RKO (cell line): ENCODE measurements at places on chromosomes 16 and 17.

DNA sequence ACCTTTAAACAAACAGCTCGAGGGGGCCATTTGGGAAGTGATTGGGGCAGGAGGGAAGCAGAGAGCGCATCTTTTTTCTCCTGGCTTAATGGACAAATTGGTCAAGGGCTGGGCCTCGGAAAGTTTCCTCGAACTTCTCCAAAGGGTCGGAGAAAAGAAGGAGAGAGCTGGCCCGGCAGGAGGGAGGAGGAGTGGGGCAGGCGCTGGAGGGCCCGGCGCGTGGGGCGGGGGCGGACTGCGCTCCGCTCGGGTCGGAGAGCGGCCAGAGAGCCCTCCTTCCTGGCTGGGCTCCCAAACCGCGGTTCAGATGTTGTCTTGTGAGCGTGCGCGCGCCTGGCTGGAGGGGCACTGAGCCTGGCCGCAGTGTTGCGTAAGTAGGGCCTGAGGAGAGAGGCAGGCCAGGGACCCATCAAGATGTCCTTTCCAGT, 1.2 kb downstream of the MMP2 start:
- DNase-seq = no peak

DNA sequence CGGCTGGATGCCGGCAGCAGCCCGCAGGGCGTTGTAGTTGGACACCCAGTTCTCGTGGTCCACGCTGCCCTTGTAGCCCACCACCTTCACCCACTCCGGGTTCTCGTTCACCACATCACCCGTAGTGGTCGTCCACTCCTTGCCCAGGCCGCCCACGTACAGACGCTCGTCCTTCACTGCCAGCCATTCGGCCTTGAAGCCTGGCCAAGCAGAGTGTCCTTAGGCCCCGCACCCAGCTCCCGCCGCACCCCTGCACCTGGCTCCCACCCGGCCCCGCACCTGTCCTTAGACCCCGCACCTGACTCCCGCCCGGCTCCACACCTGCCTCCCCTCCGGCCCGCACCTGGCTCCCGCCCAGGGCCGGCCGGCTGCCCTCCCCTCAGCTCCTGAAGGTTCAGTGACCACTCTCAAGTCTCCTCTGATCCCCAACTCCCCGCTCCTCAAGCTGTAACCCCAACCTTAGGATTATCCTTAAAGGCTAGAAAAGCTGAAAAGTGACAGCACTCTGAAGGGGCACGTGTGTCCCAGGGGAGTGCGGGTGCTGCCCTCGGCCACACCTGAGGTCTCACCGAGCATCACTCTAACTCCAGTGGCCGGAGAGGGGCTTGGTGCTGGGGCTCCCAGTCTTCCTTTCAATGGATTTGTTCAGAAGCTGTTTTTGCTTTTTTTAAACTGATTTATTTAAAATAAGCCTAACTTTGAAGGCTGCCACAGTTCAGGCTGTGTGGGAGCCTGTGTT, 14.4 kb downstream of the CANT1 start:
- no peak for DNase-seq

- DNase-seq = no peak
Measured at GRCh38 chr17:43352579-43353331, 46.0 kb upstream of the ARL4D start.

GRCh38 chr17:40086150-40087044, 14.0 kb downstream of the NR1D1 start:
- no peak for DNase-seq

GRCh38 chr17:8192070-8192815, 2.3 kb upstream of the BORCS6 start:
- DNase-seq = peak; percentile 85

GRCh38 chr17:4973256-4974114, 5.9 kb upstream of the SPAG7 start:
- DNase-seq = no peak

DNA sequence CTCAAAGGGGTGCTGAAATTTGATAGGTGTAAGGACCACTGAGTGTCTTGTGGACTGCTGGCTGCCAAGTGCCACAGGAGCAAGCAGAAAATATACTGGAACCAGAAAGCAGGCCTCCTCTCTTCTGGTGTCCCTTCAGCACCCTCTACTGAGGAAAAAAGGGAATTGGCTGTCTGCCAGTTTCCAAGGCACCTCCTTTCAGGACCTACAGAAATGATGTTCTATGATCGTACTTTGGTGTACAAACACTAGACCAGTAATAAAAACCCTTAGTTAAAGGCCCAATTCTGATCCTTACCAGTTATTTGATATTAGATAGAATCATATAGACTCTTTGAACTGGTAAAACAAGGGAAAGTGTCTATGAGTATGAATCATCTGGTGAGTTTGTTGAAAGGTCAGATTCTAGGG, 35.8 kb upstream of the BCAS3 start:
- DNase-seq = peak; percentile 78

GRCh38 chr17:76440751-76441362, 12.1 kb downstream of the UBE2O start:
- no peak for DNase-seq

DNA sequence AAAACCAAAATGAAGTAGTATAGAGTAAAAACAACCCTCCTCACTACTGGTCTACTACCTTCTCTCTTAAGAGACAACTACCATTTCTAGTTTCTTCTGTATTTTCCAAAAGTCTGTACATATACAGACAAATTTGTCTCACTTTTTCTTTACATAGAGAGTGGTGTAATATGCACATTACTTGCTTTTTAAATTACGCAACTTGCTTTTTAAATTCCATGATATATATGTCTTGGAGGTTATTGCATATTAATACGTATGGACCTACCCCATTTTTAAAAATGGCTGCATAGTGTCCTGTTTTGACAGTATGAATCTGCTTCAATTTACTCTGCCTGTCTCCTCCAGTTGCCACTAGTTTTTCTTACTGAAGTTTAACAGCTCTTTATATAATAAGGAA, 42.5 kb upstream of the AQP8 start:
- DNase-seq = no peak

DNA sequence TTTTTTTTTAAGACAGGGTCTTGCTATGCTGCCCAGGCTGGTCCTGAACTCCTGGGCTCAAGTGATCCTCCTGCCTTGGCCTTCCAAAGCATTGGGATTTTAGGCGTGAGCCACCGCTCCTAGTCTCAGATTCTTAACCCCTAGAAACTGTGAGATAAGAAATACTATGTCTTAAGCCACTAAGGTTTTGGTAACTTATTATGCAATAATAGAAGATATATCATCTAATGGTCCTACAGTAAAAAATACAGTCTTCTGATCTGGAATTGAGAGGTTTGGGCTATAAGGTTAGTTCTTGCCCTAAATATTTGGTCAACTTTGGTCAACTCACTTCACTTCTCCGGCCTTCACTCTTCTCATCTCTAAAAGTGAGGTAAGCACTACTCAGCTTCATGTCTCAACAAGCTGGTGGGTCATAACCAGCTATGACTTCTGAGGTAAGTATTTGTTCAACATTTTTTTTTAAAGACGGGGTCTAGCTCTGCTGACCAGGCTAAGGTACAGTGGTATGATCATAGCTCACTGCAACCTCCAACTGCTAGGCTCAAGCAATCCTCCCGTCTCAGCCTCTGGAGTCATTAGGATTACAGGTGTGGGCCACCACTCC, 14.7 kb downstream of the RAD51D start:
- no peak for DNase-seq

DNA sequence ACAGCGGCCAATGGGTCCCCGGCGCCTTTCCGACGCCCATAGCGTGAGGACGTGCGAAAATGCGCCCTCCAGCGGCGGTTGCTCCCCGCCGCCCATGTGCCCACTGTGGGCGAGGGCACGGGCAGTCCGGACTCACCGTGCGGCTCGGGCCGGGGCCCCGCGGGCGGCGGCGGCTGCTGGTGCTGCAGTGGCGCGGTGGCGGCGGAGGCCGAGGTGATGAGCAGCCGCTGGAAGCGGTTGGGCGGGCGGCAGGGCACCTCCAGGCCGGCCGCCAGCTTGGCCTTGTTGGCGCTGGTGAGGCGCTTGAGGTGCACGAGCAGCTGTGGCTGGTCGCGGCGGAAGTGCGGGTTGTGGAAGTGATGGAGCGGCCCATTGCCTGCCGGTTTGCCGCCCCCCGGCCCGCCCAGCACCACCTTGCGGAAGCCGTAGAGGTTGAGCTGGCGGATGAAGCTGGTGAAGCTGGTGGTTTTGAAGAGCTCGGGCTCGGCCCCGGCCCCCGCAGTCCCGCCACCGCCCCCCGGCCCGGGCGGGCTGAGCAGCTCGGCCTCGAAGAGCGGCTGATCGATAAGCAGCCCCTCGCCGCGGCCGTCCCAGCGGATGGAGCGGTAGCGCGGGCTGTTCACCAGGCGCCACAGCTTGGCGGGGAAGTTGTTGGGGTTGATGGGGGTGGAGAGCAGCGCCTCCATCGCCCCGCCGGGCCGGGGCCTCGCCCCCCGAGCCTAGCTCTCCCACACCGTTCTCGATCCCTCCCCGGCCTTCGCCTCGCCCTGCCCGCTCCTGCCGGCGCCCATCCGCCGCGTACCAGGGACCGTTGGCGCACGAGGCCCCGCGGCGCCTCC, at the start of gene HSF5:
HSF5 (minus strand) TSS at position 820 of the 839 bp plus-strand sequence; CDS start at position 686, 134 bp downstream.
- DNase-seq = no peak

DNA sequence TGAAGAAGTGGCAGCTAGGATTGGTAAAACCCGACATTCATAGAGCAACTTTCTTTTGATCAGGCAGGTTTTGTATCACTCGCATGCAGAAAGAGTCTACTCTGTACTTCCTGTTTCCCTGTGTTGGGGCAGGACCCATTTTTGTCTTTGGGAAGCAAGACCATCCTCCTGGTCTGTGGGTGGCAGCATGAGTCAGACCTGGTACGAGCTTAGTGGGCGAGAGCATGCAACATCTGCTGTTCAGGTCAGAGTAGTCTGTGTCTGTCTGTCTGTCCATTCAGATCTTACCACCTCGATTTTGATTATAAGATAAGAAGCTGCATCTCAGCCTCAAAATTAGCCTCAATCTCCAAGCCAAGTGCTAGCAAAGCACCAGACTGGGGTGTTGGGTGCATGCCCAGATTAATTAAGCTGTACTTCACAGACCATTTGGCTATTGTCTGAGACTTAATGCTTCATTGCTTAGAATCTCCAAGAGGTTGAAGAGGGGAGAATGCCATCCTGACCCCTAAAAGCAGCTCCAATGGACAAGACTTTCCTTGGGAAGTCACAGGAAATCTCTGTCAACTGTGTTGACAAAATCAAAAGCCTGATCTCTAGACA, 110.9 kb downstream of the XYLT1 start:
- DNase-seq = no peak

DNA sequence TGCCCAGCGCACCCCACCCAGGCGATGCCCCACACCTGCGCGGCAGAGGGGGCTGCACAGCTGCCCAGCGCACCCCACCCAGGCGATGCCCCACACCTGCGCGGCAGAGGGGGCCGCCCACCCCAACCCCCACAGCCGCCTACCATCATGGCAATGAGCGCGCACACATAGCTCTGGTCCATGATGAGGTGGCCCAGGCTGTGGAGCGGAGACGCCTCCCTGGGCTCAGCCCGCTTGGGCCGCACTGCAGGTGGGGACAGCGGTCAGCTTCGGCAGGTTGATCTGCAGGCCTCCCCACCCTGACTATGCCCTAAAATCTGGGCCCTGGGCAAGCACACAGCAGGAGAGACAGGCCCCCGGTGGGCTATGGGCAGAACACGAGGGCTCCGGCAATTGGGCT, 30.2 kb downstream of the CTU2 start:
- no peak for DNase-seq

DNA sequence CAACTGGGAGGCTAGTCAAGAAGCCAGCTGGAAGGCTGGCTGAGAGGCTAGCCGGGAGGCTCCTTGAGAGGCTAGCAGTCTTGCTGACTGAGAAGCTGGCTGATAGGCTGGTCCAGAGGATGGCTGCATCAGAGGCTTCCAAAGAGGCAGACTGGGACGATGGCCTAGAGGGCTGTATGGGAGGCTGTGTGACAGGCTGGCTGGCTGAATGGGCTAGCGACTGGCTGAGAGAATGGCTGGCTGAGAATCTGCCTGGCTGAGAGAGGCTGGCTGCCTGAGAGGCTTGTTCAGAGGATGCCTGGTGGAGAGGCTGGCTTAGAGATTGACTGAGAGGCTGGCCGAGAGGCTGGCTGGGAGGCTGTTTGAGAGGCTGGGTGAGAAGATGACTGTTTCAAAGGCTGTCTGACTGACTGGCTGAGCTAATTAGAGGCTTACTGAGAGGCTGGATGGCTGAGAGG, 34.8 kb upstream of the ACSM2B start:
- no peak for DNase-seq

DNA sequence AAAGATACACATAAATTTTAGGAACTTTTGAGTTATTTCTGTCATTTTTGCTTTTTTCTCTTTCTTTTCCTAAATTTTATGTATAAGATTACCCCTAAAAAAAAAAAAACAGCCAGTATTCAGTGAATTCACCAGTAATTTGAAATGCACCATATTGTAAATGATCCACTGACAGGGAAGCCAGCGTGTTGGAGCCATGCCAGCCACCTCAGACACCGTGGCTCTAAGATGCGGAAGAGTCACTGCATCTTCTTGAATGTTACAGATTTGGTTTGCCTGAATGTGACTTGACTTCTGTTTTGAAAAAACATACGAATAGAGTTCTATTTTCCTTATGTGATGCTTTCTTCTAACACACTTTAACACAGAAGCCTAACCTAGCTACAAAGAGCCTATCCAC, 37.4 kb downstream of the CLUAP1 start:
- DNase-seq = no peak

DNA sequence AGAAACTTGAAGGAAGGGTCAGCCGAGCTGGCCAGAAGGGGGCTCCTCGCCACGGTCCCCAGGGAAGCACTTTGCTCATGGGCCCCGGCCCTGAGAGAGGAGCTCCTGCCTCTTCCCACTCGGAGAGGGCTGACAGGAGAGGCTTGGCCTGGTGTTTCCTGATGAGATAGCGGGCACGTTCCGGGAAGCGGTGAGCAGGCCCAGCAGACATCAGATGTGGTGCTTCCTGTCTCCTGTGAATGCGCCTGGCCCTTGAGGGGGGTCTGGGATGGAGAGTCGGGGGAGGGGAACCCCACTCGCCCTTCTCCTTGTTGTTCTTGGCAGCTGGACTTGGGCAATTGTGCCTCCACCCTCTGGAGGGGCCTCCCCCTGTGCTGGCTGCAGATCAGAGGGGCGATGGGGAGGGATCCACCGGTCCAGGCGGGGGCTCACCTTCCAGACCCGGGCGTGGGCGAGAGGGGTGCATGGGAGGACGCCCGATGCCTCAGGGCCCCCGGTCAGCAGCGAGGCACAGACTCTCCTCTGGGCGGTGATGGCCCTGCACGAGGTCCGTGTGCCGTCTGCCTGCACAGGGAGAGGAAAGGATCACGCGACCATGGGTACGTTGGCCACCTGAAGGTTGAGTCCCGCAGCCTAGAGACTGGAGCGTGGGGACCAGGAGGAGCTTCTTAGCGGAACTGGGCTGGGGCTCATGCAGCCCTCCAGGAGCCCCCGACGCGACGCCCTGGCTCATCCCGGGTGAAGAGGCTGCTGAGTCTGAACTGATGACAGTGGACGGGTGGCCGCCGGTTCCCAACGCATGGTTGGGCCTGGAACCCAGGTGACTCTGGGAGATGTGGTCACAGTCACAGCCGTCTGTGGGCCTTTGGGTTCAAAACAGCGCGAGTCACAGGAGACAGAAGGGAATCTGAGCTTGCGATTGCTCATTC, 25.4 kb downstream of the METRNL start:
- DNase-seq = no peak
